ENCODE measurements at places on chromosomes 7 and 10.

- no peak for ATAC-seq
Measured at GRCh38 chr10:85995791-85996190, 370.8 kb downstream of the GRID1 start.

DNA sequence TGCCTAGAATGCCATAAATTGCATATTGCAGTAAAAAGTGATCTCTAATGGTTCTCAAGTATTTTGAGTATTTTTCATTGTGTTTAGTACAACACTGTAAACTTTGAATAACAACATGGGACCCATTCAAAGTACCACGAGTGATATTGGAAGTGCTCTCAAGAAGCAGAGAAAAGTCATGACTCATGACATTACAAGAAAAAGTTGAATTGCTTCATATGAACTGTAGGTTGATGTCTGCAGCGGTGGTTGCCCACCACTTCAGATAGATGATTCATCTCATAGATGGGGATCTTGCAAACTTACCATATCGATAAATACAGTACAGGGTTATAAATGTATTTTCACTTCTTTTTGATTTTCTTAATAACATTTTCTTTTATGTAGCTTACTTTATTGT lies 33.9 kb downstream of the ENTPD1 start:
- ATAC-seq: no peak

GRCh38 chr10:94991243-94991888 lies 52.9 kb downstream of the CYP2C9 start:
- no peak for ATAC-seq

- ATAC-seq: no peak
Measured at GRCh38 chr7:129739427-129739826, 127.9 kb downstream of the NRF1 start.

- ATAC-seq: no peak
Measured at GRCh38 chr10:75062506-75063299, 48.8 kb upstream of the SAMD8 start.

GRCh38 chr10:28468707-28469483 lies 64.0 kb upstream of the WAC start:
- ATAC-seq: no peak

- no peak for ATAC-seq
Measured at GRCh38 chr7:50655020-50655419, 89.8 kb upstream of the DDC start.

All from stimulated activated memory B cell treated with anti-CD40 and anti-IgM and Interleukin-4, amounts not matched to agents 10 μg/mL and 1 μg/mL and 100 μg/mL, for 72 hours (primary cell).